ENCODE measurements at places on chromosomes 12 and 14.

GRCh38 chr14:53458368-53458814 lies 305.3 kb upstream of the DDHD1 start:
- DNase-seq, result no peak

DNA sequence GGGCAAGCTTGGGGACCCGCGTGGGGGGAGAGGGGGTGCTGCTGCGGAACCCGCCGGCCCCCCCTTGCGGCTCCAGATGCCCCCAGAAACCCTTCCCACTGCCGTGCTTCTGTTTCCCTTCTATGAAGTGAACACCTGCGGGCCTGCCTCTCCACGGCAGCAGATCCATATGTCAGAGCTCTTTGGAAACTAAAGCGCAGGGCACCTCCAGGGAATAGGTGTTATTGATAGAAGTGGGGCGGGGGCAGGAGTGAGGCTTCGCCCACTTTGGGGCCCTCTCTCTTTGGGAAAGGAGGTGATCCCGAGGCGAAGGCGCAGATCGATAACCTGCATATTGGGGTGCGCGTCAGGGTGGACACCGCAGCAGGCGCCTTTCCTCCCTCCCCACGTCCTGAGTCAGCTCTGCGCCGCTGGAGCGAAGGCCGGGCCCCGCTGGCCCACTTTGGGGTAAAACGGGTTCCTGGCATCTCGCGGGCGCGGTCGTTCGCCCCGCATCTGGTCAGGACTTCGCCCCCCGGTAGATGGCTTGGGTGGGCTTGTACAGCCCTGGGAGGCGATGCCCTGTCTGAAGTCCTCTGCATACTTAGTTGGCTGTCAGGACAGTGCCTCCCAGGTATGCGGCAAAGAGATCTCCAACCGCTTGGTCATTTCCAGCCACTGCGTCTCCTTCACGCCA lies 524 bp downstream of the KMT5A start:
- DNase-seq, result no peak

- no peak for DNase-seq
Measured at GRCh38 chr12:111121840-111122239, 201.5 kb upstream of the MYL2 start.

GRCh38 chr12:18151036-18151435 lies 61.0 kb upstream of the RERGL start:
- DNase-seq, result no peak

GRCh38 chr12:113186033-113186365 lies 478 bp downstream of the RITA1 start:
- DNase-seq, result no peak
